GM12892 (cell line): ENCODE measurements at places on chromosomes 12 and 14.

- DNase-seq = no peak
Observed at GRCh38 chr12:116376354-116377193, 99.1 kb upstream of the MED13L start.

DNA sequence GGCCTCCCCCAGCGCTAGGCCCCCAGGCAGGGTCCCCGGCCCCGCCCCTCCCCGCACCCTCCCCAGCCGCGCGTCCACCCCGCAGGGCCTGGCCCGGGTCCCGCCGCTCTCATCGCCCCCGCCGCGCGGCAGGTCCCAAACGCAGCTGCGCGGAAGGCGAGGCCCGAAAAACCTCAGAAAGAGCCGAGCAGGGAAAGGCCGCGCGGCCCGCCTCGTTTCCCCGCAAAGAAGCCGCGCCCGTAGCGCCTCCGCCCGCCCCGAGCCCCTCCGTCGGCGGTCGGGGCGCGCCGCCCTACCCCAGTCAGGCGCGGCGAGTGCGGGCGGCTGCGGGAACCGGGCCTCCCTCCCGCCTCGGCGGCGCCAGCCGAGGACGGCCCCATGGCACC, 324 bp downstream of the POLE start:
- no peak for DNase-seq

DNA sequence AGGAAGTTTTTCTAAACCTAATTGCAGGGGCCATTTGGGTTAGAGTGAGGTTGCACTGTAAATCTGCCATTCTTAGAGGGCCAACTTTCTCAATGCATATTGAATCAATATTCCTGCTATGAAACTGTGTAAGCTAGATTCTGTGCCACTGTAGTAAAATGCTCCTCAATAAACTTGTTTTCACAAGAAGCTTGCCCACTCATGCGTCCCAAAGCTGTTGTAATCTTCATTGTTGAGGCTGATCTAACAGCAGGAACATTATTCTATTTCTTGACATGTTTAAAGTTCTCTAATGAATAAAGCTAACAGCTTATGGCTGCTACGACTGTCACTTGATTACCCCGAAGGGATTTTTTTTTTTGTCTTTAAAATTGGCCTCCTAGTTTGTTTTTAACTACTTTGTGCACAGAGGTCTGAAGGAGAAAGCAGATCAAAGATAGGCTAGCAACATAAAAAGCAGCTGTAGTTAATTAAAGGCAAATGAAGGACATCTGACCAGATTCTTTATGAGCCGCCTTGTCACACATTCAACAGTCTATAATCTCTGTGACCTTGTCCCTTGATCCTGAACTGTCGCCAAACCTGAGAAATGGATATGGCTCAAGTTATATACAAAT, 243.7 kb downstream of the PAX9 start:
- no peak for DNase-seq

- no peak for DNase-seq
Observed at GRCh38 chr12:873954-874353, 75.5 kb downstream of the RAD52 start.

- no peak for DNase-seq
Observed at GRCh38 chr14:101828046-101828445, 66.5 kb downstream of the PPP2R5C start.

DNA sequence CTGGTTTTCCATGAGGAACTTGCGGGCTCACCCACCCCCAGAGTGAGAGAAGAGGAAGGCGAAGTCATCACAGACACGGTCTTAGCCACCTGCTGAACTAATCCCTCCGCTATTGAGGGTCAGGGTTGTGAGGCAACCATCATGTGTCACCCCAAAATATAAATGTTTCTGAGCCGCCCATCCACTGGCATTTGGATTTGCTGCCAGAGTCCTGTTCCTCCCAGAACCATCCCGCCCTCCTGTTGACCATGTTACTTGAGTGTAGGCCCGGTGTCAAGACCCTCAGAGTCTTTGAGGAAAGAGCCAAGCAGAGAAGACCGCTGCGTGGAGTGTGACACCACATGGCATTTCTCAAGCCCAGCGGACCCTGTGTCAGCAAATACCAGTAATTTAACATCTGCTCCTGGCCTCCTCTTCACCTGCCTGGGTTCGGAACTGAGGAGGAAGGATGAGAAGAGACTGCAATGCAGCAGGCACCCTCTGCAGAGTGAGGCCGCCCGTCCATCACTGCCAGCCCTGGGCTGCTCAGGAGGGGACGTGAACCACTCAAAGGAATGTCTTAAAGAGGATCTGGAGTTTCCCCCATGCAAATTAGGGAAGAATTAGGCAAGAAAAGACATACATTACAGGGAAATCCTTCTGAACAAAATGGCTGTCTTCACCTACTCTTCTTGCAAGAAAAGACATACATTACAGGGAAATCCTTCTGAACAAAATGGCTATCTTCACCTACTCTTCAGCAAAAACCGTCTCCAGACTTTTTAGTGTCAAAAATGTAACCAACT, 100.4 kb downstream of the FBXL14 start:
- no peak for DNase-seq

DNA sequence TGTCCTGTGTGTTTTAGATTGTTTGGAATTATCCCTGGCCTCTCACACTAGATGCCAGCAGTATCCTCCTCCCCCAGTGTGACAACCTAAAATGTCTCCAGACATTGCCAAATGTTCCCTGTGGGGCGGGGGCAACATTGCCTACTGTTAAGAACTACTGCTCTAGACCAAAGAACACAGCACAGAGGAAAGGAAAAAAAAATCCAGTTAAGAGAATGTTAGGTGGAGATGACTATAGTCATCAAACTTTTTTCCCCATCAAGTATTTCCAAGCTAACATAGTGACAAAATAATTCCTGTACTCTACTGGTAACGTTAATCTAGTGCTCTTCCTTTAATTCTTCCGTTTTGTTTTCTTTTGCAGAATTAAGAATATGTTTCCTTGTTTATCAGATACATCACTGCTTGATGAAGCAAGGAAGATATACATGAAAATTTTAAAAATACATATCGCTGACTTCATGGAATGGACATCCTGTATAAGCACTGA, 3.5 kb downstream of the CDKN1B start:
- no peak for DNase-seq

- no peak for DNase-seq
Observed at GRCh38 chr14:94633121-94633520, 20.9 kb downstream of the SERPINA3 start.

DNA sequence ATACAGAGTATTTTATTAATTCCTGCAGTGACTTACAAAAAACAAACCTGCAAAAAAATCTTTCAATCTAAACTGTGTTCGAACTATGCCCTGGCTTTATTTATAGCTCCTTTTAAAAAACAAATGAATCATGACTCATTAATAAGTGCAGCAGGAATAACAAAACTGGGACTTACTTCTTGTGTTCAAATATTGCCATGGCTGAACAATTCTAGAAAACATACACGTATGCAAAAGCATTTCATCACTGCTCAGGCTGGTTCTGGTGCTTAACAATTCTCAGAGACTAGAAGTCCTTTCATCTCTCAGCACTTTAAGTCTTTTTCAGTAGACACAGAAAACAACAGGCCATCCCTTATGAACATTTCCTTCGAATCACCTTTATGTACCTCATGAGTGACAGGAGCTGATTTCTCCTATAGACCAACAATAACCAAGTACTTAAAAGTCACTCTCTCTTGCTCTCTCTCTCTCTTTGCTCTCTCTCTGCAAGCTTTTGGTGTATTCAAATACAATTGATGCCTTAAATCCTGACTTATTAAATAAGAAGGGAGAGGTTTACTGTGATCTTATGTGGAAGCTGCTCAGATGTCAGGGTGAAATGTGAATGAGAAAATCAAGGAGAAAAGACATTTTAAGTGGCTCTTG, 268.8 kb downstream of the TTC8 start:
- no peak for DNase-seq

GRCh38 chr12:1691123-1692007, 495 bp downstream of the ADIPOR2 start:
- DNase-seq = no peak

GRCh38 chr12:24223926-24224325, 274.5 kb upstream of the SOX5 start:
- no peak for DNase-seq

GRCh38 chr12:32031109-32031508, 71.9 kb downstream of the RESF1 start:
- DNase-seq = no peak

DNA sequence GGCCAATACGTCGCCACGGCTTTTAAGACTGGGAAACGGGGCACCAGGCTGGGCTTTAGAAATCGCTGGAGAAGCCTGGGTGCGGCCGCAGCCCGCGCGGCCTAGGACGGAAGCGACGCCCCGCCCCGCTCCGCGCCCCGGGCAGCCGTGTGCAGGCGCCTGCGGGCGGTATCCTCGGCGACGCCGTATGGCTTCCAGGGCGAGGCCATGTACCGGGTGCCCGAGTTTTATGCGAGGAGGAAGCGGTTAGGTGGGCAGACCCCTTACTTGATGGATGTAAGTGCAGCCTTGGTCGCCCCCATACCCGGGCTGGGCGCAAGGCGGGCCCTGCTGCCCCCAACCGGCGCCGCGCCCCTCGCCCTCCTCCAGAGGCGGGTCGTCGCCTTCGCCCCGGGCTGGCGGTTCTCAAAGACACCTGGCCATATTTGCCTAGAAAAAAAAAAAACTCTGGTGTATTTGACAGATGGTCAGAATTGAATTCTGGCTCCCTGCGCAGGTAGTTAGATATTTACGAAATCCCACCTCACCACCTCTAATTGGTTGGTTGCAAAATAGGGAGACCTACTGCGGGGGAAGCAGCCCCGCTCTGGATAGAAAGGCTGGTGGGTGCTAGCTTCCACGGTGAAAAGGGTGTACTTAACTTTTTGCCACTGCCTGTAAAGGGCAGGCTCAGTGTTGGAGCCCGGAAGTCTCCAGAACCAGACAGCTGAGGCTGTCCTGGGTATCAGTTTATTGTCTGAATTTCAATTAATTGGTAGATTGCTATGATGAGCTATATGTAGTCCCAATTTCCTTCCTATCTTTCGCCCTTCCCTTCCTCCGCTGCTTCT, at the start of gene PPP1R36:
TSS of gene PPP1R36 (plus strand) at position 171 of the 830 bp plus-strand sequence. CDS start at position 208, 37 bp downstream.
- peak; percentile 44 for DNase-seq

DNA sequence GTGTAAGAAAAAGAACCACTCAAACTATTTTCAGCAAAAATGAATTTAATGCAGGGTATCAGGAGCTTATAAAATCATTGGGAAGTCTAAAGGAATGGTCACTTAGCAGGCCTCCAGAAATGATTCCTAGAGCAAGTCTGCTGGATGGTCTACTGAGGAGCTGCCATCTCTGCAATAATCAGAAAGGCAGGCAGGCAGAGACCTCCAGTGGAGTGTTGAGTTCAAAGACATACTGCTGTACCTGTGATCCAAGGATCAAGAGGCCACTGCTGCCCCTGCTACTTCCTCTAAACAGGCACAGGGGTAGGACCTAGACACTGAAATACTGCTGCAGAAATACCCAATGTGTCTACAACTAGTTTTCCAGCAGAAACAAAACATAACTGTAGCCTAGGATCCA, 14.5 kb upstream of the KICS2 start:
- DNase-seq = no peak

- peak; percentile 31 for DNase-seq
Observed at GRCh38 chr14:105944632-105945610, 418.5 kb downstream of the TMEM121 start.

DNA sequence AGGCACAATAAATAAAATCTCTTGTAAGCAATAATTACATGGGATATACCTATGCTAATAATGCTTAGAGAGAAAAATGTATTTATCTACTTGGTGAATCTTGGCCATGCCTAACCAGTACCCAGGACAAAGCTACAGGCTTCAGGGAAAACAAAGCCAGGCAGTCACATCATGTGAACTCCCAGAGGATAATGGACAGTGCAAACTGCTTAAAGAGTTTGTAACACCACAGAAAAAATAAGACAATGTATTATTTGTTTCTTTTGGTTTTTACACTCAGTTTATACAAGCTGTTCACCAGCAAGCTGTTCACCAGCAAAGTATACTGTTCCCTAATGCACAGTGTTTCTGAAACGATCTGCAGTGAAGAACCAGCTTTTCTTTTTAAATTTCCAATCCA, 38.0 kb downstream of the DICER1 start:
- DNase-seq = no peak

DNA sequence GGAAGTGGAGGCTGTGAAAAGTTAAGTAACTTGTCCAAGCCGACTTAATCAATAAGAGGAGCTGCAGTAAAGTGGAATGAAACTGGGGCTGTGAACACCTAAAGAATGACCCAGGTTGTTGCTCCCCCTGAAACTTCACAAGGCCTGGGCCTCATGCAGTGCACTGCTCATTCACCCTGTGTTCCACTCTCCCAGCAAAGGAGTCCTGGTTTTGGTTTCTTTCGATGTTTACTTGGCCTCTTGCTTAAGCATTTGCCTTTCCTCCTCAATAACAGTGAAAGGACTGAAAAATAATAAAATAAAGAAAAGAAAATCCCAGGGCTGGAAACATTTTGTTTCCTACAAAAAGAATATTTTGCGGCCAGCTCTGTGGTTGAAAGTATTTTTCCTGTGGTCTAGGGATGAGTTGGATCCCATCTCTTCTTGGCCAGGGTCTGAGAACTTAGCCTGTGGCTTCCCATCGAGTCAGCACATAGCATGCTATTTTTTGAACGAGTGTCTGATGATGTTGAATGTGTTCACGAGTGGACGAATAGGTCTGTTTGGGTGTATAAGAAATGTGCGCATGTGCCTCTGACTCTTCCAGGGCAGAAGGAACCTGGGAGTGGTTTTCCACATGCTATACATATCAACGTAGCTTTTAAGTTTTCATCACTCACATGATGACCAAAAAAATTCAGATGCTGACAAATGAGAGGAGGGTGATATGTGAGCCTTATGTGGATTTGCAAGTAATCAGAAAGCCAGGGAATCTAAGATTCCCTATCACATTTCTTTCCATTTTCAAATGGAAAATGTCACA, 349.8 kb downstream of the ZFP36L1 start:
- no peak for DNase-seq

GRCh38 chr12:130922511-130922953, 31.2 kb upstream of the ADGRD1 start:
- DNase-seq = no peak

GRCh38 chr14:91288876-91289275, 44.4 kb upstream of the GPR68 start:
- no peak for DNase-seq

- DNase-seq = no peak
Observed at GRCh38 chr12:96211988-96212387, 17.8 kb downstream of the ELK3 start.

- DNase-seq = no peak
Observed at GRCh38 chr12:104763168-104763805, 194.8 kb downstream of the SLC41A2 start.

- DNase-seq = no peak
Observed at GRCh38 chr12:113048716-113049127, 7.8 kb upstream of the DTX1 start.

GRCh38 chr14:65485516-65485915, 73.0 kb downstream of the FUT8 start:
- no peak for DNase-seq

GRCh38 chr14:77036484-77037214, 8.1 kb upstream of the IRF2BPL start:
- DNase-seq = no peak
